Suppressor macrophage treated with lipopolysaccharide for 4 hours (primary cell): ENCODE measurements at places on chromosomes 13 and 19.

DNA sequence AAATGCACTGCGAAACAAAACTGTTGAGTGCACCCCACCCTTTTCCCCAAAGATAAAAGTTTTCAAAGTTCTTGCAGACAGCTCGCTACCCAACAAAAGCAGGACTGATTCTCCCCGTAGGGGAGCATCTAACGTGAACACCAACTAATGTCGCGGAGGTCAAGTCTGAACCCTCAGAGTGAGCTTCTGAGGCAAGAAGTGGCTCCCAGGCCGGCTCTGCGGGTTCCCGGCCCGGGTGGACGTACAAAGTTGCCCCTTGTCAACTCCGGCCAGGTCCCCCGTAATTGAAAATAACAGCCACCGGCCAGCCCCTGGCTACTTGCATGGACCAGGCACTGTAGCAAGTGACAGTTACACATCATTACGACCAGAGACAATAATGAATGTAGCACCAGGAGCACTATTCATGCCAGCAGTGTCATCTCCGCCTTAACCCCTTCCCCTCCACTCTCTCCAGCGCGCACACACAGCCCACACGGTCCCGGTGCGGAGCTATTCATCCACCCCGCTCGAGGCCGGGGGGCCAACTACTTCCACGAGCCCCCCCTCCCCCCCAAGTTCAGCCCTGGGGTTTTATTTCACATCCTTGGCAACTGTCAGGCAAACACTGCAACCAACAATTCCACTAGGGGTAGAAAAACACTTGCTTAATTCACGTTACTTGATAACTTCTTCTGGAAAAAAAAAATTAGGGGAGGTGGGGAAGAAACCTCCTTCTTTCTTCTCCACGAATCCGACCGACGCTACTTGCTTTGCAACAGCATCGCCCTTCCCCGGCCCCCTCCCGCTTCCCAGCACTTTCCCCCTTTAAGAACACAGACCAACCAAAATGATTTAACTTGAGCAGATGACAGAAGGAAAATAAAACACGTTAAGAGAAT is 1.2 kb downstream of the KLF12 start:
- no peak for DNase-seq

GRCh38 chr19:48953990-48954594 is 583 bp upstream of the BAX start:
- DNase-seq: no peak

GRCh38 chr13:98315902-98316301 is 138.8 kb upstream of the RNF113B start:
- DNase-seq: no peak

DNA sequence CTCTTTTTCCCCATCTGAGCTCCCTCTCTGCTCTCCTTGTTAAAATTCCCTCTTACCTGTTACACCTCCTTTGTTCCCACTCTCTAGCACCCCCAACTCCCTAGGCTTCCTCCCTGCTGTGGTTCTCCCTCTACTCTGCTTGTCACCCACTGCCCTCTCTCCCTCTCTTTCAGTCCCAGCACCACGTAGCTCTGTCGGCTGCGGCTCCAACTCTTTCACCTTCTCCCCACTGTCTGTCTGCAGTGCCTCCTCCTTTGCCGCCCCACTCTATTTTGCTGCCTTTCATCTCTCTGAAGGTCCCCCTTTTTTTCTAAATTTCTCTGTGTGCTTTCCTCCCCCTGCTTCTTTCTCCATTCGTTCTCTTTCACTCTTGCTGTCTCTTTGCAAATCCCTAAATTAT is 1.1 kb downstream of the ZNF836 start:
- no peak for DNase-seq

- DNase-seq: peak; percentile 9
Observed at GRCh38 chr13:23776698-23777574, 112.3 kb downstream of the MIPEP start.

- DNase-seq: no peak
Observed at GRCh38 chr13:27968316-27969081, 616 bp downstream of the CDX2 start.

- DNase-seq: no peak
Observed at GRCh38 chr13:43071824-43072223, 48.4 kb downstream of the DNAJC15 start.

- DNase-seq: peak; percentile 76
Observed at GRCh38 chr19:7817801-7818200, 12.2 kb upstream of the EVI5L start.

- DNase-seq: peak; percentile 56
Observed at GRCh38 chr19:11479090-11479897, 1.6 kb downstream of the ELAVL3 start.

- peak; percentile 31 for DNase-seq
Observed at GRCh38 chr13:94656766-94657165, 55.1 kb downstream of the GPR180 start.

DNA sequence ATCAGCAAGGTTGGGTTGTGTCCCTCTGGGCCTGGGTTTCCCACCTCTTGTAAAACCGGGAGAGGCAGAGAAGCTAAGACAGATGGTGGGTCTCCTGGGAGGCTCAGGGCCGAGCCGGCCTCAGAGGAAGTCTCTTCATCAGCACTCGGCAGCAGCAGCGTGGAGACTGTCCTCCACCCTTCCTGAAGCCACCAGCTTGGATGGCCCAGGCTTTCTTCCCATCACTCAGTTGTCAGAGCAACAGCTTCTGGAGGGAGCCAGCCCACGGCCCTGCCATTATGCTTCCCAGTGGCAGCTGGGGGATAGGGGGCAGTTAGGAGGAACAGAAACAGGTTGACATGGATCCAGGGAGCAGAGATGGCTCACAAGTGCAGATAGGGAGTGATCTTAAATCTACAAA is 191.0 kb downstream of the KATNAL1 start:
- no peak for DNase-seq

DNA sequence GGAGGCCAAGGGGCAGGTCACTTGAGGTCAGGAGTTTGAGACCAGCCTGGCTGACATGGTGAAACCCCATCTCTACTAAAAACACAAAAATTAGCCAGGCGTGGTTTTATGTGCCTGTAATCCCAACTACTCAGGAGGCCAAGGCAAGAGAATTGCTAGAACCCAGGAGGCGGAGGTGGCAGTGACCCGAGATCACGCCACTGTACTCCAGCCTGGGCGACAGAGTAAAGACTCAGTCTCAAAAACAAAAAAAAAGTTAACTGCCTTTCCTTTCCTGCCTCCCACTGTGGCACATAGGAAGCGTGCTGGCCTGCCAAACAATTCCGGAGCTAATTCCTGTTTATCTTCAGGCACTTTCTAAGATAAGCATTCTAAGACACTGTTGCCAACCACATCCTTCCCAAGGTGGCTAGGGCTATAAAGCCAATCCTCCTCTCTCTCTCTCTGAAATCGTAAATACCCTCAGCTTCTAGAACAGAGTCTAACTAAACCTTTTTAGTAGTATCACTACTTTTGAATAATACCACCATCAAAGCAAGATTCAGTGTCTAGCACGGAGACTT is 21.6 kb downstream of the SLC25A30 start:
- no peak for DNase-seq

GRCh38 chr13:53250977-53251376 is 222.4 kb downstream of the OLFM4 start:
- no peak for DNase-seq

GRCh38 chr13:46676378-46676725 is 120.6 kb downstream of the ESD start:
- DNase-seq: no peak

- no peak for DNase-seq
Observed at GRCh38 chr13:48578516-48579164, 45.8 kb upstream of the RCBTB2 start.

GRCh38 chr13:91220872-91221271 is 126.6 kb upstream of the MIR17HG start:
- DNase-seq: no peak

DNA sequence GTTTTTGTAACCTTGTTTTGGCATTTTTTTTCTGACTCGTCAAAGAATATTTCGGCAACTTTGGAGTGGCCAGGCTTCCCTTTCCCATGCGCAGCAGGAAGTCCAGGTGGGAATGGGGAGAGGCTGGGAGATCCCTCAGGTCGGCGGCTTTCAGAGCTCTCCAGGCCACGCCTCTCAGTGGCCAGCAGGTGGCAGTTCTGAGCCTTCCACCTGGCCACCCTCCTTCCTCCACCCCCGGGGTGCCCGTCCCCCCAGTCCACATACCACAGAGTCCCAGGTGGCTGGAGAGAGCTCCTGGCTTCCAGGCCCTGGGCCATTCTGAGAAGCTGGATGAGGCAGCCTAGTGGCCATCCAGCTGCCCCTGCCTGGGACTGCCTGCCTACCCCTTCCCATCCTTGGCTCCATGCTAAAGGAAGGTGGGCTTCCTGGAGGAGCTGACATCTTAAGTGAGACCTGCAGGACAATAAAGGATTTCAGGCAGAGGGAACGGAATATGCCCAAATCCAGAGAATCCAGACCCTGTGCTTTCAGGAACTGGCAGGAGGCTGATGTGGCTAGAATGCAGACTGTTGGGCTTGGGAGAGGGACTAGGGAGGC is 46.3 kb downstream of the CCNE1 start:
- DNase-seq: peak; percentile 25

GRCh38 chr19:33467851-33468250 is 53.7 kb downstream of the PEPD start:
- no peak for DNase-seq

- DNase-seq: peak; percentile 97
Observed at GRCh38 chr19:681029-682019, 5.1 kb downstream of the FSTL3 start.

- DNase-seq: no peak
Observed at GRCh38 chr19:28409859-28410258, 803.1 kb downstream of the UQCRFS1 start.

DNA sequence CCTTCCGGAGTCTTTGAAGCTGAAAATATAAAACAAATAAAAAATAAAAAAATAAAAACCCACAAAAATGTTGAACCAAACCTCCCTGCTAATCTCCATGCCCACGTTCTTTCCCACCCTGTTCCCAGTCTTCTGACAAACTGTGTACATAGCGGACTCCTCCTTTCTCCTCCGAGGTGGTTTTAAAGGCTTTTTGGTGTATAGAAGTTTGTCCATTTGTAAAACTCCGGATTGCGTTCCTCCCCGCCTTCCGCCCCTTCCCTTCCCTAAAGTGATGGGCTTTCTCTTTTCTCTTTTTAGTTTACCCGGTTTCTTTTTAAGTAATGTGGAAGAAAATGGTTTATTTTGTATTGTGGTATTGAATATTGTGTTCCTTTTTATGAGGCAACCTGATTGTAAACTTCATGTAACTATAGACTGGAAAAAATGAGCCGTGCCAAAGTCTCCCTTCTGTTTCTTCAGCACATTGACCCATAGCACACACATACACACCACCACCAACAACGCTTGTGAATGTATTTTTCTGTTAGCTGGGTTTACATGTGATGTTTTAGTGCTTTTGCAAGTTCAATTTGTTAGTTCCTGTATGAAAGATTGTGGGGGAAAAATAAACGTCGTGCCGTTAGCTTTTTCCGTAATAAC is 4.4 kb downstream of the ZIC2 start:
- no peak for DNase-seq

DNA sequence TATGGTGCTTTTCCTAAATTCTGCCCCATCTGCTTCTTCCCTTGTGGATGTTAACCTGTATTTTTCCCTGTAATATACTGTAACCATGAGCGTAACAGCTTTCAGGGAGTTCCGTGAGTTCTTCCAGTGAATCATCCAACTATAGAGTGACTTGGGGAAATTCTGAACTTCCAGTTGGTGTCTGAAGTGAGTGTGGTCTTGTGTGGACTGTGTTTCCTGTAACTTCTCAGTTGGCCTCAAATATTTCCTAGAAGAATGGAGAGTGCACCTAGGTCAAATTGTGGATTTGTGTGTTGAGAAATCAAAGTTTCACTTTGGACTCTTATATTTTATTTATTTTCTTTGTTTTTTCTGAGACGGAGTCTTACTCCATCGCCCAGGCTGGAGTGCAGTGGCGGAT is 11.0 kb upstream of the ZNF766 start:
- no peak for DNase-seq

DNA sequence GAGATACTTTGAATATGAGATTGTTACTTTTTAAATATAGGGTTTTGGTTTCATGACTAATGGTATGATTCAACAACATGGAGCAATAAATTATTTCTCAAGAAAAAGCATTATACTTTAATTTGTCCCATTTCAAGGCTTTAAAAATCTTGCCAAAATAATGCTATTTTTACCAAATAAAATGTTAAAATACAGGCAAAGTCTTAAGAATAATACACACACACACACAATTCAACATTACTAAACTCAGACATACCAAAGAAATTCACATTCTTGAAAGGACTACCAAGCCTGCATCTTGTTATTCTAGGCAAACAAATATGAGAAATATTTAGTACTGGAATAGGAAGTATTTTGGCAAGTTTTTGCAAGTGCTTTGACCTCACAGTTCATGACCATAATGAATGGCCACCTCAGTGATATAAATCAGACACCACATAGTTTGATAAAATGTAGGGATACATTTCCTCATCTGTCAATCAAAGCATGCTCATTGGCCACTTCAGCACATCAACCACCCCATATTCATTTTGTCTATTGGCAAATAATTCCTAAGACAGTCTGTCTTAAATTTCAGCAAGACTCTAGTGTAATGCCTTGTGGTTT is 107.2 kb downstream of the NALCN start:
- DNase-seq: no peak

- DNase-seq: no peak
Observed at GRCh38 chr19:36032251-36033104, at the start of gene CLIP3. TSS of gene CLIP3 (minus strand) at chr19:36032873. CDS start at chr19:36032357, 516 bp downstream.

GRCh38 chr13:60214213-60215055 is 50.7 kb upstream of the DIAPH3 start:
- DNase-seq: no peak

DNA sequence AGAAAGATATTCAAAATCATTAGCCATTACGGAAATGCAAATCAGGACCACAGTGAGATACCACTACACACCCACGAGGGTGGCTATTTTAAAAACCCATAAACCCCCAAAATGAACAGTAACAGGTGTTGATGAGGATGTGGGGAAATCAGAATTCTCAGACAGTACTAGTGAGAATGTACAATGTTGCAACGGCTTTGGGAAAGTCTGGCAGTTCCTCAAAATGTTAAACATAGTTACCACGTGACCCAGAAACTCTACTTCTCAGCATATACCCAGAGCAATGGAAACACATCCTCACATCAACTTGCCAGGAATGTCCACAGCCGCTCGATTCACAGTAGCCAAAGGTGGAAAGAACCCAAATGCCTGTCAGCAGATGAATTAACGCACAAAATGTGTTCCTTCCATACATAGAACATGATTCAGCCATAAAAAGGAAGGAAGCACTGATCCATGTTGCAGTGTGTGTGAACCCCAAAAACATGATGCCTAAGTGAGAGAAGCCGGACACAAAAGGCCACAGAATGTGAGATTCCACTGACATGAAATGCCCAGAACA is 7.0 kb downstream of the PLVAP start:
- peak; percentile 87 for DNase-seq

GRCh38 chr13:99636728-99637353 is 135.6 kb downstream of the TM9SF2 start:
- no peak for DNase-seq
